ENCODE measurements at places on chromosomes 13 and 19.
A peak's percentile ranks its signal among the peaks of the same experiment; 100 is the strongest.

- no peak for DNase-seq
Observed at GRCh38 chr13:111508902-111509509, 188.6 kb downstream of the TEX29 start.

DNA sequence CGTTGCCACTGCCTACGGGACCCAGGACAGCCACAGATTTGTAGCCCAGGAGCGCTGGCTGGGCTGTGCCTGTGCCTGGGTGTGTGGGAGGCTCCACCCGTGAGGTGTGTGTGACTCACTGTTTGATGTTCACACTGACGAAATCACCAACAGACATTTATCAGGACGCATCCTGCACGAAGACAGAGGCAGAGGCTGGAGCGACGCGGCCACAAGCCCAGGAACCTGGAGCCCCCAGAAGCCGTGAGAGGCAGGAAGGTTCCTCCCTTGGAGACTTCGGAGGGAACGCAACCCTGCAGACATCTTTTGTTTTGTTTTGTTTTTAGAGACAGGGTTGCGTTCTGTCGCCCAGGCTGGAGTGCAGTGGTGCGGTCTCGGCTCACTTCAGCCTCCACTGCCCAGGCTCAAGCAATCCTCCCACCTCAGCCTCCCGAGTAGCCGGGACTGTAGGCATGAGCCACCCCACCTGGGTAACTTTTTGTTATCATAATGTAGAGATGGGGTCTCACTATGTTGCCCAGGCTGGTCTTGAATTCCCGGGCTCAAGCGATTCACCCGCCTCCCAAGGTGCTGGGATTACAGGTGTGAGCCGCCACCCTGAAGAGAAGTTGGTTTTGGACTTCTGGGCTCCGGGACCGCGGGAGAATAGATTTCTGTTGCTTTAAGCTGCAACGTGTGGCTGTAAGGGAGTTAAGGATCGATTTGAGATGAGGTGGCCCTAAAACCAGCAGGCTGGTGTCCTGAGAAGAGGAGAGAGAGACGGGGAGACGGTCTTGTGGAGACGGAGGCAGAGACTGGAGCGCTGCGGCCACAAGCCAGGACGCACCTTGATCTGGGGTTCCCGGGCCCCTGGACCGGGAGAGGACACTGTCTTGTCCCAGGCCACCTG is 24.9 kb upstream of the WDR18 start:
- no peak for DNase-seq

GRCh38 chr19:617551-618246 is 15.6 kb downstream of the POLRMT start:
- DNase-seq: no peak

DNA sequence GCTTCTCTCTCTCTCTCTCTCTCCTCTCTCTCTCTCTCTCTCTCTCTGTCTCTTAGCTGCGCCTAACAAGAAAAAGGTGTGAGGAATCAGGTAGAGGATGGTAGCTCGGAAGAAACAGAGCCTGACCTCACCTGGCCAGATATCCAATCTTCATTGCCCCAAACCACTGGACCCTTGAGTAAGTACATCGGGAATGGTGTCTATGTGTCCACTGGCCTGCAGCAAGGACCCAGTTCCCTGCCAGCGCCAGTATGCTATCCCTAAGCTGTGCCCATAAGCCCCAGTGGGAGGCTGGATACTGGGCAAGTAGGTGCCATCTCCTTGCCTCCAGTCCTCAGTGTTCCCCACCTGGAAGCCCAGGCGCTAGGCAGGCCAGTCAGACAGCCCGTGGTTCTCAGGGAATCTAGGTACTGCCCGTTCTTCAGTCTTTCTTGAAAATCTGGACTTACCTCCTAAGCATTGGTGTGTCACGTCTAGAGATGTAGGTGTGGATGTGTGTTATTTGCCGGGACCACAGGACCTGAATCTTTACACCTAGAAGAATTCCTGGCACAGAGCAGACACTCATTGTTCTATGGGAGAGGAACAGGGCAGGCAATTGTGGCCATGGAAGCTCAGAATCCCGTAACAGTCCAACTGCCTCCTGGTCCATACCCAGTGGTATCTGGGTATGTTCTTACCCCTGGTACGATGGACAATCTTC is 7.3 kb downstream of the URAD start:
- DNase-seq: no peak

DNA sequence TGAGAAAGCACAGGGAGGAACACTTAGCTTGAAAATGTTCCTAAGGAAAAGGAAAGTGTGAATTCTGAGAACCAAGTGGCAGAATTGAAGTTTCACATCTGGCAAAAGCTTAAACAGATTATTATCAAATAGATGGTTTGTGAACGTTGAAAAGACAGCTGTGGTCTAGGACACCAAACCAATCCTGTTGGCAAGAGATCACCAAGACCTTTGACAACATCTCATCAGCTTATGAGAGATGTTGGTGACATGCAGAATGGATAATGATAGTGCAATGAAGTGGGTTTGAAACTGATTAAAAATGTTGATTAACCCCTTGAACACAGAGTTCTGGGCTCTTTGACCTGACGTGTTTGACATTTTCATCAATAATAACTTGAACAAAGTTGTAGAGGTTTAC is 74.6 kb upstream of the GPR183 start:
- no peak for DNase-seq

DNA sequence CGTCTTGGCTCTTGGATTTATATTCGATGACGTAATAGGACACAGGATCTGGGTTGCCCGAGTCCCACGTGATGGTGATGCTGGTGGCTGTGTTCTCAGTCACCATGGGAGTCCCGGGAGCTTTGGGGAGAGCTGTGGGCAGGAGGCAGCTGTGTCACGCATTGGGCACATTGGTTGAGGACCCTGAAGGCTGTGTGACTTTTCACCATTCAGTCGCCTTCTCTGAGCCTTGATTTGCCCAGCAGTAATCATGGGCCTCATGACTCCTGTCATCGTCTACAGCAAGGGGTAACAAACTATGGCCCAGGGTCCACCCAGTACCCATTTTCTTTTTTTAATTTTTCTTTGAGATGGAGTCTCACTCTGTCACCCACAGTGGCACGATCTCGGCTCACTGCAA is 96.3 kb downstream of the PTPRS start:
- no peak for DNase-seq

DNA sequence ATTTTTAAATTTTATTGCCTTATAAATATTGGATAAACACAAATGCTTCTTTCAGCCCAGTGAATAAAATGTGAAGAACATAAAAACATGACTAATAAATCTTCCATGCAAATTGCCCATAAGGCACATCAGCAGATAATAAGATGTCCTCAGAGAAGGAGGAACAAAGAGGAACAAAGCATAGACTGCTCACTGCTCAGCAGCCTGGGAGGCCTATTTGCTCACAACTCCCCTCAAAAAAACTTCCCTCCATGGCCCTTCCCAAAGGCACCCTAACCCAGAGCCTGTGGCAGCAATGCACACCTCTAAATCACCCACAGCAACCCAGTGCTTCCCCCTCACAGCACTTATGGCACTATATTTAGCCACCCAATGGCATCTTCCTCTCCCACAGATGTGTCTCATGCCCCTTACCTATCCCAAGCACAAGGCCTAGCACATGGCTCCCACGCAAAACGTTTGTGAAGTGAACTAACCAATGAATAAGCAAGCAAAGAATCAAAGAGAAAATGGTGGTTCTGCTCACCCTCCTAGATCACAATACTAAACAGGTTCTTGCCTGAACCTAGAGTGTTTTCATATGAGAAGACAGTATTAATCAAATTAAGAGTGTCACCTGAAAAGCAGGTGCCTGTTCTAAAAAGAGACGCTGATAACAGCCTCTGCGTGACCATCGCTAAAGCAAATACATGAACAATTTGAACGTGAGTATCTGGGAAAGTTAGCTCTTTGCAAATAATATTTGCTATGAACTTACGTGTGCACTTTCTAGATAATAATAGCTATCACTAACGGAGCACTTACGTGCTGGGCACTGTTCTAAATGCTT is 96.9 kb downstream of the TBC1D4 start:
- no peak for DNase-seq

DNA sequence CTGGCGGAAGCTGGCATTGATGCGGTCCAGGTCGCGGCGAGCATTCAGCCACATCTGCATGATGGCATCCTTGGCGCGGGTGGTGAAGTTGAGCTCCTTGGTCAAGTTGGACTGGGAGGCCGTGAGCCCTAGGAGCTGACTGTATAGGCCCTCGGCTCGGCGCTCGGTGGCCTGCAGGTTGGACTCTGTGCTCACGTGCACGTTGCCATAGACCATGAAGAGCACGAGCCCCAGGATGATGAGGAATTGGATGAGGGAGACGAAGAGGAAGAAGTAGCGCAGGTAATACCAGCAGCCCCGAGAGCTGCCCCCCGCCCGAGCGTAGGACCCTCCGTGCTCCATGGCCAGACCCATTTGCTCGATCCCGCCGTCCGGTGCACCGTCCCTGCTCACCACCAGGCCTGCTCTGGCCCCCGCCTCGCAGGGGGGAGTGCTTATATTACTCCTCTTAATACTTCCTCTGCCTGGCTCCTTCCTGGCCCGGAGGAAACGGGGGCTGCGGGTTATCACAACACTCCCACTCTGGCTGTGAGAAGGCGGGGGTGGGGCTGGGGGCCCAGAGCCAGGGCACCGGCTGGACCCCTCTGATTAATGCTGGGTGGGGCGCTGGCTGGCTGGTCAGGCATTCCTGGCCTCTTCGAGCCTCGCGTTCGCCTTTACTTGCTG is at the start of gene PLVAP:
TSS of gene PLVAP (minus strand) at position 408 of the 666 bp plus-strand sequence. CDS start at position 354, 54 bp downstream.
- no peak for DNase-seq

- no peak for DNase-seq
Observed at GRCh38 chr13:24083141-24083540, 77.4 kb upstream of the SPATA13 start.

DNA sequence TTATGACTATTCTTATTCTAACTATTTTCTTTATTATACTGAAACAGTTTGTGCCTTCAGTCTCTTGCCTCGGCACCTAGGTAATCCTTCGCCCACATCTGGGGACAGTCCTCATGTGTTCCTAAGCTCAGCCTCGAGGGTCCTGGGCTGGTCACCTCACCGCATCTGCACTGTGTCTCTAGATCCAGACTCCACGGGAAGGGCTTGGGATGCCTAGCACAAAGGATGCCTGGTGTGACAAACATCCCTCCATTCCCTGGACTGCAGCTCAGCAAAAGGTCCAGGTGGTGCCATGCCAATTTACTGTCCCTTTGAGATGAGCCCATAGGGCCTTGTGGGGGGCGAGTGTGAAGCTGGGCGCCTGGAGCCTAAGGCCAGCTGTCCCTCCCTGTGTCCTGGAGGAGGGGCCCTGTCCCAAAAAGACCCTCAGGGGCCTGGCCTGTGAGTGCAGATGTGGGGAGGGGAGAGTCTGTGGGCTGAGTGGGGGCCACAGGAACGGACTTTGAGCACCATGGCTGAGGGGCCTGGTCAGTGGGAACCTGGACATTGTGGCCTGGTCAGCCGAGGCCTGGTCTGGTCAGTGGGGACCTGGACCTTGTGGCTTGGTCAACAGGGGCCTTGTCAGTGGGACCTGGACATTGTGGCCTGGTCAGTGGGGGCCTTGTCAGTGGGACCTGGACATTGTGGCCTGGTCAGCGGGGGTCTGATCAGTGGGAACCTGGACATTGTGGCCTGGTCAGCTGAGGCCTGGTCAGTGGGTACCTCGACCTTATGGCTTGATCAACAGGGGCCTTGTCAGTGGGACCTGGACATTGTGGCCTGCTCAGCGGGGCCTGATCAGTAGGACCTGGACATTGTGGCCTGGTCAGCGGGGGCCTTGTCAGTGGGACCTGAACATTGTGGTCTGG is 45.1 kb upstream of the TPM4 start:
- peak; percentile 20 for DNase-seq

- DNase-seq: no peak
Observed at GRCh38 chr13:31110617-31111016, 51.1 kb downstream of the HSPH1 start.

- no peak for DNase-seq
Observed at GRCh38 chr13:106260352-106260751, 275.1 kb downstream of the EFNB2 start.

DNA sequence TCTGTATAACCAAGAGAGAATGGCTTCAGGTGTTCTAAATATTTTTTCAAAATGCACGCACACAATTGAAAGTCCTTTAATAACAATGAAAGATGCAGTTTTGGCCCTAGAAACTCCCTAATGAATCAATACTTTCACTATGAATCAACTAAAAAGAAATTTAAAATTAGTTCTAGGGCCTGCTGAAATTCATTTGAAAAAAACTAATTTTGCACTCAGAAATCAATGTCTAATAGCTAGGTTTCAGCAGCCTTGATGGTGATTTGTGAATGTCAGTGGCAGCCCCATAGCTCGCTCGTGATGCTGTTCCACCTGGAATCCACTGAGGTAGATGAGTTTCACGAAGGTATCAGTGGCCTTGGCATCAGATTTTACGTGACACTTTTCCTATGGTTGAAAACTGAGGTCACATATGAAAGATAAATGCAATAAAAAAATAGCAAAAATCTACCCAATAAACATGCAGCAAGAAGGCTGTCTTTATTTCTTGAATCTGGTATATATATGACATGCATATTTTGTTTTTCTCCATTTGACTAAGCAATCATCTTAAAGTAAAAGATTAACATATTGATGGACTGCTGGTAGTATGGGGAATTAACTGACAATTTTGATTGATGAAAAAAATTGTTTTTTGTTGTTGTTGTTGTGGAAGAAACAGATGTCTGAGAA is 141.0 kb downstream of the AKAP11 start:
- no peak for DNase-seq

GRCh38 chr19:47790398-47790814 is 11.9 kb downstream of the SELENOW start:
- peak; percentile 84 for DNase-seq

DNA sequence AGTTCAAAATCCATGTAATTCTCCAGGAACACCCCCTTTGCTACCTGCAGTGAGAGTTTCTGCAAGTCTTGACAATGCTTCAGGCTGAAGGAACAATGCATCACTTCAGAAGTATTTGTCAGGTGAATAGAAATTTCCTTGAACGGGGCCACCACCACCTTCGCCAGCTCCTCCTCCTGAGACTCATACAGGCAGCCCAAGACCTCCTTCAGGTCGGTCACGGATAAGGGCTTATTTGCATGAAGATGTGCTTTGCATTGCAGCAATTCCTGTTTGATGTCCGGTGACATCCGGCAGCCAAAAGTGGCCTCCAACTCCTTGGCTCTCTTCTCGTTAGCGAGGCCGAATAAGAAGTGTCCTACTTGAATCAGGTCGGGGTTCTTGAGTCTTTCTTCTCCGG is 8.4 kb downstream of the NLRP7 start:
- no peak for DNase-seq

GRCh38 chr19:35845215-35846037 is 6.9 kb downstream of the NPHS1 start:
- no peak for DNase-seq

DNA sequence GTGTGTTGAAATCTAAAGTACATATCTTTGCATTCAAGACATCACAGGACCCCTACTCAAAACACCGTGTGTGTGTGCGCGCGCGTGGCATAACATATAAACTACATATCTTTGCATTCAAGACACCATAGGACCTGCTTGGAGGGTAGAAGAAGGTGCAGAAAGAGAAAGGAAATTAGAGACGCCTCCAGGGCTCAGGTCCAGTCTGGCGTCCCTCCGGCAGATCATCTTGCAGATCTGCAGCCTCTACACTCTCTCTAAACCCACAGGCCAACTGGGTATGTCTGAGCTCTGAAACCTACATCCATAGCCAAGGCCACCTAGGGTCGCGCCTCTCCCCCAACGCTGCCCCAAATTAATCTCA is 659 bp upstream of the PAFAH1B3 start:
- DNase-seq: no peak
